NCI-H526 treated with DMSO at 0.1 percent for 48 hours (cell line): ENCODE measurements at places on chromosomes 16 and 17.

- DNase-seq = no peak
Measured at GRCh38 chr17:21460358-21460757, 84.2 kb downstream of the KCNJ12 start.

DNA sequence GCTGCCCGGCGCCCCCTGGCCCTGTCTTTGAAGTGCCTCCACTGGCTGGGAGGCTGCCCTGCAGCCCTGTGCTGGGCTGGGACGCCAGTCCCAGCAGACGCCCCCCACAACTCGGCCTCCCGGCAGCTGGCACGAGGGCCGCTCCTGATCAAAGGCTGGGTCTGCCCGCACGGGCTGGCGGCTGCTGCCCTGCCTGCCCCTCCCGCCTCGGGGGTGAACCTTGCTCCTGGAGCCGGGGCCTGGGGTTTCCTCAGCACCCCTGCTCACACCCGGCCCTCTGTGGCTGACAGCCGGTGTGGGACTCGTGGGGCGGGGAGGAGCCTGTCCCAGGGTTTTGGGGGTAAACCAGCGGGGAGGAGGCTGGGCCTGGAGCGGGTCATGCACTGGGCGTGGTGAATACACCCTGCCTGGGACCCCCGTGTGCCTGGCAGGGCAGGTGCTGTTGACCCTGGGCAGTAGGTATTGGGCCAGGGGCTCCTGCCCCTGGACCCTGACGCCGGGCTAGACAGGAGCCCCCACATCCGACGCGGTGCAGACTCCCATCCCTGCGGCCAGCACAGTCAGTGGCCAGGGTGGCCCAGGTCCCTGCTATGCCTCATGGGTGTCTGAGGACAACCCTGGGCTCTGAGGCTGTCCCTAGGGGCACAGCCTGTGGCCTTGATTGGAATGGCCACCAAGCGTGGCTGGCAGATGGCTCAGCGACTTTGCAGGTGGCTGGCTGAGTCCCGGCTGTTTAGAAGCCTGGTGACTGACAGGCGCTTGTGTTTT, 21.7 kb downstream of the CENPX start:
- DNase-seq = no peak

- no peak for DNase-seq
Measured at GRCh38 chr17:47300718-47301117, 23.0 kb upstream of the EFCAB13 start.

DNA sequence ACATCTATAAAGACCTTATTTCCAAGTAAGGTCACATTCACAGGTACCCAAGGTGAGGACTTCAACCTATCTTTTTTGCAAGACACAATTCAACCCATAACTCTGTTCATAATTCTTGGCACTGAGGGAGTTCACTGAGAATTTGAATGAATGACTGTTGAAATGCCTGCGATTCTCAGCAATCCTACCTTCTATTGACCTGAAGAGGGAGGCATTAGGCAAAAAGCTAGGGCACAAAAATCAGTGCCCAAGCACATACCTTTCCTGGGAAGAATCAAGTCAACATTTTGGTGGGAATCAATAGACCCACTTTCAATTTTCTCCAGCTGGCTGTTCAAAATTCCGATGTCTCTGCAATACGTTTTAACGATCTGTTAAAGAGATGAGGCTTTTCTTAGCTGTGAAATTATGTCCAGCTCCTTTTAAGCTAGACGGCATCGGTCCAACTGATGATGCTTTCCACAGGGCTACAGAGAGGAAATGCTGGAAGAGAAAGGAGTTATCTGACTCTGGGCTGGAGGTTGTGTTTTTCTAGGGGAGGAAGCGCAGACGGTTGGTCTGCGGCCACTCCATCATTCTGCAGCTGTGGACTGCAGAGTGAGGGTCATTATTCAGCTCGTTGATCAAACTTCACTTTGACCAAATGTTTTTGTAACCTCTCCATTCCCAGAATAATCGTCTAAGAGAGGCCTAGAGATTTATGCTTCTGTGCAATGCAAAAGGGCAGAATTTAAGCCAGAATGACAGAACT, 25.2 kb downstream of the BCO1 start:
- DNase-seq = no peak

DNA sequence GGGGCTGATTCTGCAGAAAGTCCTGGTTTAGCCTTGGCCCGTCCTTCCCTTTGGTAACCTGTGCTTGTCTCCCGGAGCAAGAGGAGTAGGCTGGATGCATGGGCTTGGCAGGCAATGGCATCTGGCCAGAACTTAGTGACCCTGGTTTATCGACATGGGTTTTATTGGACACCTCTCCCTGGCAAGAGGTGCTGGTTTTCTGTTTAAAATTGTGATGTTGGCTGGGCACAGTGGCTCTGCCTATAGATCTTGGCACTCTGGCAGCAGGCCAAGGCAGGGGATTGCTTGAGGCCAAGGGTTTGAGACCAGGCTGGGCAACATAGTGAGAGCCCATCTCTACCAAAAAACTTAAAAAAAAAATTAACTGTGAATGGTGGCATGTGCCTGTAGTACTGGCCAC, 31.2 kb downstream of the SLC12A3 start:
- DNase-seq = no peak

GRCh38 chr16:30570636-30571444, 674 bp downstream of the ZNF688 start:
- no peak for DNase-seq

GRCh38 chr17:59723607-59724006, 16.2 kb downstream of the VMP1 start:
- no peak for DNase-seq
